Activated CD8-positive, alpha-beta memory T cell treated with anti-CD3 and anti-CD28 coated beads for 1 hour (primary cell): ENCODE measurements at places on chromosomes 1 and 21.

- DNase-seq = no peak
Measured at GRCh38 chr1:218705911-218706893, 361.1 kb downstream of the TGFB2 start.

- DNase-seq = no peak
Measured at GRCh38 chr1:154972517-154973343, 1.8 kb upstream of the CKS1B start.

- no peak for DNase-seq
Measured at GRCh38 chr1:18385239-18385790, 95.4 kb upstream of the KLHDC7A start.

DNA sequence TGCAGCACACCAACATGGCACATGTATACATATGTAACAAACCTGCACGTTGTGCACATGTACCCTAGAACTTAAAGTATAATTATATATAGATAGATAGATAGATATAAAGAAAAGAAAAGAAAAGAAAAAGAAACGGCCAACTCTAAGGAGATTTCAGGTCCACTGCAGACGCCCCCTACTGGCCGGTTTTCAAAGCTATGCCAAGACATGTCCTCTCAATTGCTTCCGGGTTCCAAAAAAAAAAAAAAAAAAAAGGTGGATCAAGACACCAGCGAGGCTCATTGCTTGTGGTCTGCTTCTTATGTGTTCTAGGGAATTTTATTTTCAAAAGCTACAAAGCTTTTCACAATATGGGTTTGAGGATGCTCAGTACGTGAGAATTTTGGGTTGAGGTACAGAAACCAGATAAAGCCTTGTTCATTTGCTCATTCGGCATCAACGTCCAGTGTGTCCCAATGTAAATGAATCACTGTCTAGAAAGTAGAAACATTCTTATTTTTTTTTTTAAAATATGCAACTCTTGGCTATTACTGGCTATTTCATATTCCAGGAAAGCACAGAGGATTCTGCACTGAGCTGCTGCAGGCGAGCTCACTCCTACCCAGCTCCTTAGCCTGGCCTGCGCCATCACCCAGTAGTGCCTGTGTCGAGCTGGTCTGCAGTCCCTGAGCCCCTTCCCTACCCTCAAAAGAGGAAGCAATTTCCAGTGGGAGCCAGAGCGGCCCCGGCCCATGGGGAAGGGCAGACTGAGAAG, 643.0 kb downstream of the KIF26B start:
- DNase-seq = no peak

GRCh38 chr1:179883745-179884138, 1.7 kb downstream of the TOR1AIP1 start:
- DNase-seq = peak; percentile 48

- DNase-seq = no peak
Measured at GRCh38 chr1:18673976-18674375, 43.3 kb downstream of the PAX7 start.

- DNase-seq = no peak
Measured at GRCh38 chr1:119541389-119541788, 34.4 kb downstream of the HSD3B1 start.

- DNase-seq = no peak
Measured at GRCh38 chr1:233879841-233880240, 24.6 kb upstream of the SLC35F3 start.

- no peak for DNase-seq
Measured at GRCh38 chr1:176853503-176853902, 311.0 kb downstream of the ASTN1 start.

GRCh38 chr1:202807451-202807925, 733 bp downstream of the KDM5B start:
- peak; percentile 25 for DNase-seq

- DNase-seq = no peak
Measured at GRCh38 chr1:9600861-9601834, 12.4 kb downstream of the TMEM201 start.

DNA sequence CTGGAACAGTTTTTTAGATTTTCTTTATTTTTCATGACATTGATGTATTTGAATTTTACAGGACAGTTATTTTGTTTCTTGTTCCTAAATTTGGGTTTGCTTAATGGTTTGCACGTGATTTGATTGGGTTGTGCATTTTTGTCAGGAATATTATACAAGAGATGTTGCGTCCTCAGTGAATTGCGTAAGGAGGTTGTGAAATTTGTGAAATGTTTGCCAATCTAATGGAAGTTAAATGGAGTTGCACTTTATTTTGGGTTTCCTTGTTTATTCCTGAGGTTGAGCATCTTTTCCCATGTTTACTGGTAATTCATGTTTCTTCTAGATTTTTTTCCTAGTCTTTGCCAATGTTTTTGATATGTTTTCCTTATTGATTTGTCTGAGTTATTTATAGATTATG, 19.9 kb downstream of the ZNF648 start:
- DNase-seq = no peak

- no peak for DNase-seq
Measured at GRCh38 chr1:58845942-58846341, 62.1 kb upstream of the JUN start.

DNA sequence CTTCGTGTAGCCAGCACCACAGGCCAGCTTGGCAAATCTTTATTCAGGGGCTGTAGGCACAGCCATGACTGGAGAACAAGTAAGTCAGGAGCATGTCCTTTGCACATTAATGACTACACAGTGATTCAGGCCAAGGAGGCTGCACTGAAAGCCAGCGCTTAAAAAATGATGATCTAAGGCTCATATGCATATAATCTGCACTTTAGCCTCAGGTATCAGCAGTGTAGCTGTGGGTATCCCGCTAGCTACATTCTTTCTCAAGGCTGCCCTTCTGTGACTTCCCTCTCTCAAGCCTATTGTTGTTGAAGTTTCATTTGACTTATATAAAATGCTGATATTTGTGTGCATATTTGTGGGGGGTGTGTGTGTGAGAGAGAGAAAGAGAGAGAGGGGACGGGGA, 62.6 kb upstream of the RGL1 start:
- DNase-seq = no peak

GRCh38 chr1:52532247-52532646, 20.6 kb downstream of the TUT4 start:
- no peak for DNase-seq

GRCh38 chr1:52970149-52970548, 43.1 kb downstream of the SCP2 start:
- DNase-seq = no peak

DNA sequence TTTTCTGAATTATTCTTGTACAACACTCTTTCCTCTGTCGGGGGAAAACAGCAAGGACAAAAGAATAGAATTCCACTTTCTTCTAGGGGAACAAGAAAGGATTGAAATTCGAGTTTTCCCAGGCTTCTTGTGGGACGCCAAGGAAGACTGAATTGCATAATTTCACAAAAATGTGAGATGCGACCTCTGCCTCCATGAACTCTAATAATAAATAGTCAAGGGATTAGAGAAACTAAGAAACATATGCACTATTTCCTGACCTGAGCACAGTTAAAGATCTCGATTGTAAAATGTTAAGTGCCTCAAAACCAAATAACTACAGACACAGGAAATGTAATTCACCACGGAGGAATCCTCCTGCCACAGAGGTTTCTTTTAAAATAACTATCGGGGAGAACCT, 117.3 kb upstream of the MARK1 start:
- DNase-seq = no peak

GRCh38 chr1:209560529-209560928, 23.0 kb upstream of the CAMK1G start:
- no peak for DNase-seq

DNA sequence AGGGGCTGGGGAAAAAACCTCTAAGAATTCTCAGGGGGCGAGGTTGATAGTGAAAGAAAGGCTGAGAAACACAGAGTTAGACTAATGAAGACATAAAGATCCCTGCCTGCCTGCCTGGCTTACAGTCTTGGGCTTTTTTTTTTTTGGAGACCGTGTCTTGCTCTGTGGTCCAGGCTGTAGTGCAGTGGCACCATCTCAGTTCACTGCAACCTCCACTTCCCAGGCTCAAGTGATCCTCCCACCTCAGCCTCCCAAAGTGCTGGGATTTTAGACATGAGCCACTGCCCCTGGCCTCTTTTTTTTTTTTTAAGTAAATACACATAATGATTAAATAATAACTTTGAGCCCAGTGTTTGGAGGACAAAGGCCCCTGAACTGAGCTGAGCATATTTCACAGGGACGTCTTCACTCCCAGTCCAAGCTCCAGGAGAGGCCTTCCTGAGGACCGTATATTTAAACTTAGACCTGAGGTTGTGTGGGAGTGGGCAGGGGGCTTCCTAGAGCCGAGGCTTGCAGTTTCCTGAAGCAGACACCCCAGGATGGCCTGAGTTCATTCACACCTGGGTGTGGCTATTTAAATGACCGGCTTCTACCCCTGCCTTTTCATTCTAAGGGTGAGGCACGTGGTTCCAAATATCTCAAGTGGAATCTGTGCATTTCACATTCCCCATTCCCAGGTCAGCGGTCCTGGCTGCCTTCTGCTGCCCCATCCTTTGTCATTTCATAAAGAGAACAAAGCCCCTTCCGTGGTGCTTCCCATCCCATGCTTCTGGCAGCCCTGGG, 16.0 kb upstream of the EFHD2 start:
- DNase-seq = no peak

DNA sequence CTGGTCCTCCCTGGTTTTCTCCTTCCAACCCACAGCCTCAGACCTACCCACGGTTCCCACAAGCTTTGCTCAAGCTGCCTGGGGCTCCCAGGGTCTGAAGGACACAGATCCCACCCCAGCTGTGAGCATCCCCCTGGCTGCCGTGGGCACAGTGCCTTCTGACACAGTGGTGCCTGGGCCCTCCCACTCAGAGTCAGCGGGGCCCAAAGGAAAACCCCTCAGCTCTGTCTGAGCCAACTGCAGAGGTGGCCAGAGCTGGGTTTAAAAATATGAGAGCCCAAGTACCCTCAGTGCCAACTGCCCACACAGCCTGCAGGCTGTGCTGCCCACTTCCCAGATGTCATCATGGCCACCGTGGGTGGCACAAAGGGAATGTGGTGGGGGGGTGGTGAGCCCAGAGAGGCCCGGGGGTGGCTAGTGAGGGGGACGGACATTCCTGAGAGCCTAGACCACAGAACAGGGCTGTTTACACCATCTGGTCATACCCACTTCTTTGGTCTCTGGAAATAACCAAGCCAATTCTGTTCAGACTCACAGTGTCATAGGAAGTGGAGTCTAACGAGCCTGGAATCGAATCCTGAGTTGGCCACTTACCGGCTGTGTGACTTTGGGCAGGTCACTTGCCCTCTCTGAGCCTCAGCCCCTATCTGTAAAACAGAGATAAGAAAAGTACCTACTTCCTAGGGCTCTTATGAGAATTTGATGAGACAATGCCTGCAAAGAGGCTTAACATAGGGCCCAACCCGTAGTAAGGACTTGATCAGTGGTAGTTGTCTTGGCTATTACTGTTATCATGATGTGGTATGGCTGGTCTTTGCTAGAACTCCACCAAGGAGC, 85.5 kb downstream of the CAMK2N1 start:
- DNase-seq = no peak

- no peak for DNase-seq
Measured at GRCh38 chr1:117167402-117167801, 43.3 kb downstream of the VTCN1 start.

- peak; percentile 3 for DNase-seq
Measured at GRCh38 chr1:36553591-36554322, 71.0 kb upstream of the CSF3R start.

DNA sequence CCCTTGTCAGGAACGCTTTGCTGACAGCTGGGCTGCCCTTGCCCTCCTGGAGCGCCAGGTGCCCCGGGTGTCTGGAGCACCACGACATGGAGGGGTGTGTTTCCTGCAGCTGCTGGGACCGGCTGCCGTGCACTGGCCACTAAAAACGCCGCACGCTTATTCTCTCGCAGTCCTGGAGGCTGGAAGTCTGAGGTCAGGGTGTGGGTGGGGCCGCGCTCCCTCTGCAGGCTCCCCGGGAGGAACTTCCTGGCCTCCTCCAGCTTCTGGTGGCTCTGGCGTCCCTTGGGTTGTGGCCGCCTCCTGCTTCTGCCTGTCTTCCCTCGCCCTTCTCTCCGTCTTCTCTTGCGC, 28.0 kb upstream of the PLCH2 start:
- no peak for DNase-seq

GRCh38 chr1:68093737-68094136, 43.3 kb upstream of the DIRAS3 start:
- DNase-seq = no peak

DNA sequence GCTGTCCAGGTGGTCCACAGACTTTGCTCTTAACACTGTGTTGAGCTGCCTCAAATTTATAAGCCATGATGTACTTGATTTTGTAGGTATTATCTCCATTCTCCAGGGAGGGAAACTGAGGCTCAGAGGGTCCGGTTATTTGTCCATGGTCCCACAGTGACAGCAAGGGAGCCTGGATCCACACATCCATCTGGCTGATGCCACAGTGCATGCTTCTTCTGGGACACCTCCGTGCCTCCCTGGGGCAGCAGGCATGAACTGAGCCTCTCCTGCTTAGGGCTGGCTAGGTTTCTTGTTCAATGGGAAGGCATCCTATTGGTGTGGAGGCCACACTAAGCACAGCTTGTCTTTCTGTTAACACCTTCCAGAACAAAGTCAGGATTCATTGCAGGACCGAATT, 317.3 kb downstream of the AJAP1 start:
- no peak for DNase-seq

- DNase-seq = peak; percentile 33
Measured at GRCh38 chr1:236685917-236686814, at the start of gene ACTN2. Gene ACTN2 (plus strand): TSS chr1:236686499. CDS start chr1:236686674, 175 bp downstream.

GRCh38 chr1:8667869-8668594, 149.4 kb downstream of the RERE start:
- no peak for DNase-seq

GRCh38 chr1:160428655-160429054, 28.3 kb downstream of the VANGL2 start:
- no peak for DNase-seq

- DNase-seq = no peak
Measured at GRCh38 chr1:113846391-113847035, 25.0 kb downstream of the PTPN22 start.

- no peak for DNase-seq
Measured at GRCh38 chr1:99548943-99549605, 96.8 kb upstream of the PALMD start.

DNA sequence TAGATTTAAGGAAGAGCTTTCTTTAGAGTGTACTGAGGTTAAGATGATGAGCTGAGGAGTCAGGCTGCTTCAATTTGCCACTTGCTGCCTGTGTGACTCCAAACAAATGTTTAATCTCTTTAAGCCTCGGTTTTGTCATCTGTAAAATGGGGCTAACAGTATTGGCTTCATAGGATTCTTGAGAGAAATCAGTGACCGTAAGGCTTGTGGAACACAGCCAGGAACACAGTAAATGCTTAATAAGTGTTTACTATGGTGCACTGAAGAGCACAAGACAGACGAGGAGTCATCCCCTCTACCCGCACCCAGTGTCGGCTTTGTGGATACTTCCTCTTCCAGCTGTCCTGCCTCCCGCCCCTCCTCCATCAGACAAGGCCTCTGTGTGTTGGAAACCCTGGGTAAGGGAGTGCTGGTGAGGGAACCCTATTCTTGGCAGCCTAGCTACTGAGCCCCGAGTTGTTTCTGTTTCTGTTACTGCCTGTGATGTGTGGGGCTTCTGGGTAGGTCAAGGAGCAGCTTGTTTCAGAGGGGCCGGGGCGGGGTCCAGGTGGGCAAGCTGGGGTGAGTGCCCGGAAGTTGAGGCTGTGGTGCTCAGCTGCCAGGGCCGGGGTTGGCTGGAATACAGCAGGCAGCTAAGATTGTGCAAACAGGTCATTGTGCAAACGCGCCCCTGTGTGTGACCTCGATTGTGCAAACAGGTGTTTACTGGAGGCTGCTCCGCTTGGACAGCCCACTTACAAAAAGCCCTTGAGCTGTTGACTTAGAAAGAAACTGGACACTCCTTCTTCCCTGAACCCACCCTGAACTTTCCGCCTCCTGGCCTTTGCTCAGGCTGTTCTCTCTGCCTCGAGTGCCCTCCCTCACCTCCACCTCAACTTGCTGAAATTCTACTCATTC, 4.0 kb upstream of the CSF3R start:
- no peak for DNase-seq

- no peak for DNase-seq
Measured at GRCh38 chr1:22326372-22326915, 125.2 kb upstream of the ZBTB40 start.
